ENCODE measurements at places on chromosomes 7 and 10. TPM values are rescaled to one million over a fixed set of nuclear protein-coding genes. Genes with fewer than 3 reads are reported as not detected.
A peak's percentile ranks its signal among the peaks of the same experiment; 100 is the strongest.

CLCN1 gene
- total RNA-seq, result not detected

GCK gene
- total RNA-seq, result not detected

IGFBP3 gene
- total RNA-seq, result 7.2 TPM

DNA sequence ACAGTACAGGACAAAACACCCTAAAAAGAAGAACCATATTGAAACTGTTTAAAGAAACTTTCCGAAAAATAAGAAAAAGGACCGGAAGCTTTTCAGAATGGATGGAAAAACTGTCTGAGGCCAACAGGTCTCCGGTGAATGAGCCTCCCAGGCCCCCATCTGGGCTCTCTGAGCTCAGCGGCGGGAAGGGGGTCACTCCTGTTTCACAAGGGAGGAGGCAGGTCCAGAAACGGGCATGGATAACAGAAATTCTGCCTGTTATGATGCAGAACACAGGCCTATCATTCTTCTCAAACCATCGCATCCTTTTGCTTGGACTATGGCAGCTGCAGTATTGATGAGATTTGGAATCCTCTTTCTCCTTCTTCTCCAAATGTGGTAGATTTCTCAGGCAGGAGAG, 58.9 kb upstream of the SHH start:
- H3K36me3 ChIP-seq, result no peaks in the 10 kb centered on the region
- DNase-seq, result no peak
- H3K4me3 ChIP-seq, result no peak overlapping the region
- peaks cover 55% of the 10 kb centered on the region for H3K27me3 ChIP-seq
- no peak overlapping the region for H3K27ac ChIP-seq

- no peak overlapping the region for H3K4me3 ChIP-seq
- H3K27ac ChIP-seq, result no peak overlapping the region
- no peak for DNase-seq
- H3K4me1 ChIP-seq, result peaks cover 27% of the 10 kb centered on the region
- H3K36me3 ChIP-seq, result no peaks in the 10 kb centered on the region
- no peaks in the 10 kb centered on the region for H3K27me3 ChIP-seq
Measured at GRCh38 chr10:96588616-96589419, 2.0 kb upstream of the TM9SF3 start.

GRCh38 chr7:147861058-147861716, 729.4 kb upstream of the C7orf33 start:
- no peaks in the 10 kb centered on the region for H3K36me3 ChIP-seq
- H3K4me3 ChIP-seq, result no peak overlapping the region
- no peaks in the 10 kb centered on the region for H3K4me1 ChIP-seq
- H3K27ac ChIP-seq, result no peak overlapping the region
- no peaks in the 10 kb centered on the region for H3K27me3 ChIP-seq

DNA sequence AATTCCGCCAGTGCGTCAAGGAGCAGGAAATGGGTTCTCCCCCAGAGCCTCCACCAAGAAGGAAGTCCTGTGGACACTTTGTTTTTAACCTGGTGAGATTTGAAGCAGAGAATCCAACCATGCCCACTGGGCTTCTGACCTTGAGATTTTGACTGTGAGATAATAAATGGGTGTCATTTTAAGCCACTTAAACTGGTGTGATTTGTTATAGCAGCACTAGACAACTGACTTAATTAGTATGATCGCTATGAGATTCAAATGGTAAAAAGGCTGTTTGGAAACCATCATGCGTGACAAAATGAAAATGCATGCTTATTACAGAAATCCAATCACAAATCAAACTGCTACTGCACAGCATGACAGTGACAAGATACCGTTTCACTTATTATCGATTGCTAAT, 98.0 kb downstream of the ADAM12 start:
- H3K4me1 ChIP-seq, result peaks cover 3% of the 10 kb centered on the region
- peaks cover 3% of the 10 kb centered on the region for H3K36me3 ChIP-seq
- no peak overlapping the region for H3K27ac ChIP-seq

DNA sequence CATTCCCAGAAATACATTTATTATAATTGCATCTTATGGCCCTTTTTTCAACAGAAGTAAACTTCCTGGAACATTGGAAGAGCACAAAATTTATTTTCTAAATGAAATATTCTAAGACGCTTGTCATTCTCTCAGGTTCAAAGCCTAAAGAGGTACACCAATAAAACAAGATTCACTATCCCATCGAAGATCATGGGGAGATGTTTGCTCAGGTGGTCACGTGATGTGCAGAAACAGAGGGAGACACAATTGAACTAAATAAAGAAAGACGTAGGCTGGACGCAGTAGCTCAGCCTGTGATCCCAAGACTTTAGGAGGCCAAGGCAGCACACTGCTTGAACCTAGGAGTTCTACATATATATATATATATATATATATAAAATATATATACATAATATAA, 46.0 kb upstream of the TMEM254 start:
- no peak for DNase-seq
- no peak overlapping the region for H3K27ac ChIP-seq
- H3K4me3 ChIP-seq, result no peak overlapping the region

SAMD9L gene
- 24.7 TPM for total RNA-seq

GRCh38 chr10:6986927-6987326, 406.9 kb upstream of the PRKCQ start:
- no peak overlapping the region for H3K4me3 ChIP-seq
- H3K27me3 ChIP-seq, result no peaks in the 10 kb centered on the region
- DNase-seq, result no peak
- no peak overlapping the region for H3K27ac ChIP-seq
- H3K36me3 ChIP-seq, result peaks cover 2% of the 10 kb centered on the region
- H3K4me1 ChIP-seq, result peaks cover 5% of the 10 kb centered on the region

PBLD gene
- total RNA-seq, result 1.9 TPM

ASB15 gene
- total RNA-seq, result not detected

DNA sequence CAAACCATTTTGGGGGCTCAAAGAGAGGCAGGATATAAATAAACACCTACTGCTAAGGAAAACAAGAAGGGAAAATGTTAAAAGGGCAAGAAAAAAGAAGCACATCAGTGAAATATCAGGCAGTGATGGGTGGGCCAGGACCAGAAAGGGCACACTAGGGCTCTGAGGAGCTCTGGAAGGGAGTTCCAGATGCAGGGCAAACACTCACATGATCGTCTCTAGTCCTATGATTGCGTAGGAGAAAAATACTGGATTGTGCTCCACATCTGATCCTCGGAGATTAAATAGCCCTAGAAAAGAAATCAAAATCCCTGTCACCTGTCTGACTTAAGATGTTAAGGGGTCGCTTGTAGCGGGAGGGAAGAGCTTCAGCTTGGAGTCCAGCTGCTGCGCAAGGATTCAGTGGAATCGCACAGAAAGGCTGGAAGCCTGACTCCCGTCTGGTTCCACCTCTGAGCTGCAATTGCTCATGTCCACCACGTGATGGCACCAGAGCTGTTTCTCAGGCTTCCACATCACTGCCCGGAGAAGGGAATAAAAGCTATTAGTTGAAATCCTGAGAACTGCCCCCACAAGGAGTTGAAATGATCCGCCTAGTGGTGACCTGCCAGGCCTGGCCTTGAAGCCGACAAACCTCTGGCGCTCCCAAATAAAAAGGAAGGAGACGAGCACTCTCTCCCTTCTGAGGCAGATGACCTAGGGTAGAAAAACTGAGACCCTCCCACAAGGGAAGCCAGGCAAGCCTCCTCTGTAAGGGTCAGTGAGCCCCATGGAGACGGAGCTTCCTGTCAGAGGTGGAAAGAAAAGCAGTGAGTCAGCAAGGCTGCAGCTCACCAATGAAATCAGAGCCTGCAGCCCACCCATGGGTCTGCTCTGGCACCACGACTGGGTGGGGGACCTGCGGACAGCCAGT, 39.2 kb downstream of the XPNPEP1 start:
- H3K27ac ChIP-seq, result peak overlapping the region; percentile 60
- H3K4me1 ChIP-seq, result peaks cover 25% of the 10 kb centered on the region
- peak; percentile 49 for DNase-seq
- no peaks in the 10 kb centered on the region for H3K27me3 ChIP-seq

GRCh38 chr7:117372073-117372472, 49.2 kb upstream of the WNT2 start:
- H3K4me1 ChIP-seq, result no peaks in the 10 kb centered on the region
- DNase-seq, result no peak
- no peaks in the 10 kb centered on the region for H3K36me3 ChIP-seq
- H3K27ac ChIP-seq, result no peak overlapping the region
- H3K27me3 ChIP-seq, result no peaks in the 10 kb centered on the region
- H3K4me3 ChIP-seq, result no peak overlapping the region

RNF32 gene
- total RNA-seq, result 1.7 TPM

TPK1 gene
- total RNA-seq, result 21.7 TPM

CRYGN gene
- total RNA-seq, result 0.99 TPM

DNA sequence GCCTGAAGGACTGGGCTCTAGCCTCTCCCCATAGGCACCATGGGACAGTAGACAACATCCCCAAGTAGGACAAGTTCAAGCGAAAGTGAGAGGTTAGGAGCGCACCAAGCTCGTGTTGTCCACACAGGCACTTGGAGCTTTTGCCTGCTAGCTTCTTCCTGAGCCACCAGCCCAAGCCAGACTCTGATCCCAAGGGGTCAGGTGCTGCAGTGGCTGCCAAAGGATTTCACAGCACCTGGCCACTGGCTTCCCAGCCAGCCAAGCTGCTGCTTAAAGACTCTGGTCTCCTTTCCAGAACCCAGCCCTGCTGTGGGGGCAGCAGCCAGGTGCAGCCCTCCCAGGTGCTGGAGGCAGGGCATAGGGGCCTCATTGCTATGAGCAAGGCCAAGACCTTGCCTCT, 33.0 kb upstream of the UNC5B start:
- H3K4me3 ChIP-seq, result no peak overlapping the region
- H3K27ac ChIP-seq, result no peak overlapping the region
- no peak for DNase-seq
- peaks cover 11% of the 10 kb centered on the region for H3K4me1 ChIP-seq
- no peaks in the 10 kb centered on the region for H3K36me3 ChIP-seq

DNA sequence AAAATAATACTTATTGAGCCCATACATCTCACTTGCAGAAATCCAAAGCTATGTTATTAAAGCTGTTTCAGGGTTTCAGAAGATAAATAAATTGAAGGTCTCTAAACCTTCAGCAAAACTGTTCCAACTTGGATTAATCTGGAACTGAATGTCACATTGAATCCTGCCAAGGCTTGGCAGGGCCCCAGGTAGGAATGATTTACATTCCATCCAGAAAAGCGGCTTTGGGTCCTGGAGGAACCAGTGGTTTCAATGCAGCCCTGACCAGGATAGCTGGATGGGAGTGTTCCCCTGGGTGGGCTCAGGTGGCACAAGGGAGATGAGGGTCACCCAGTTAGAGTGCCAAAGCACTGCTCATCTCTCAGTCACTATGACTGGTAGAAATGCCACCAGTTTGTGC, 37.0 kb upstream of the TMEM72 start:
- peaks cover 26% of the 10 kb centered on the region for H3K27me3 ChIP-seq
- no peak overlapping the region for H3K27ac ChIP-seq
- peaks cover 3% of the 10 kb centered on the region for H3K36me3 ChIP-seq
- no peak overlapping the region for H3K4me3 ChIP-seq

DNA sequence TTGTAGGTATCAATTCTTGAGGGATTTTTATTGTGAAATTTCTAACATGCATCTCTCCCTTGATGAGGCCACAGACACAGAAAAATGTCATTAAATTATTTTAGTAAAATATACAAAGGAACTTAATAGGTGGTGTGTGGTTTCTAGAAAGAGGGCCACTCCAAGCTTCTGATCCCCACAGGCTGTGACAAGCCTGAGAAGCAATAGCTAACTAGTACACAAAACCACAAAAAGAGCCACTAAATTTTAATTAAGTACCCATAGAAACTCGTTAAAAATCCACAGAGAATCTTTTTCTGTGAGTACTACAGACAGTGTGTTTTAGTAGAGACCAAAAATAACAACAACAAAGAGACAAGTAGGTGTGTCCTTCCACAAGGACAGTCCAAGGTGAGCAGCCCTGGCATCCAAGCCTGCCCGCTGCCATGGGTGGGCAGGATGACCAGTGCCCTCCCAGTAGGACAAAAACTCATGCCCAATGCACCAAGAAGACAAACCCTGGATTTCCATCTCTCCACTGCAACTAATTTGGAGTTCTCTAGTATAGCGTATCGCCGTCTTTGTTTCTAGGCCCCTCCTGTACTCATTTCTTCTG, 81.0 kb downstream of the RNF216 start:
- peak overlapping the region; percentile 86 for H3K4me3 ChIP-seq
- no peak for DNase-seq
- peaks cover 8% of the 10 kb centered on the region for H3K36me3 ChIP-seq
- H3K27ac ChIP-seq, result peak overlapping the region; percentile 99
- H3K27me3 ChIP-seq, result no peaks in the 10 kb centered on the region

GRCh38 chr10:128576943-128577670, 450.9 kb upstream of the MKI67 start:
- no peak for DNase-seq
- H3K36me3 ChIP-seq, result no peaks in the 10 kb centered on the region

DNA sequence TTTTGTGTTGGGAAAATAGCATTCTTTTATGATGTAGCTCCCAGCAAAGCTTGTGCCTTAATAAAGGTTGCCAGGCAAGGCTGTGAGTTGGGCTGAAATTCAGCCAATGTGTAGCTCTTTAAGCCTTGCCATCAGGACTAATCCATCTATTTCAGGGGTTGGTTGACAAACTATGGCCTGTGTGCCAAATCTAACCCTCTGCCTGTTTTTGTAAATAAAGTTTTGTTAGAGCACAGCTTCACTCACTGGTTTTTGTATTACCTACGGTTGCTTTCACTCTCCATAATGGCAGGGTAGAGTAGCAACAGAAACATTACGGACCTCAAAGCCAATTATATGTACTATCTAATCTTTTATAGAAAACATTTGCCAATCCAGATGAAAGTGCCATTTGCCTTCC, 638.1 kb upstream of the POT1 start:
- no peaks in the 10 kb centered on the region for H3K27me3 ChIP-seq
- no peak for DNase-seq
- no peak overlapping the region for H3K27ac ChIP-seq

CCDC186 gene
- total RNA-seq, result 47.6 TPM

DNA sequence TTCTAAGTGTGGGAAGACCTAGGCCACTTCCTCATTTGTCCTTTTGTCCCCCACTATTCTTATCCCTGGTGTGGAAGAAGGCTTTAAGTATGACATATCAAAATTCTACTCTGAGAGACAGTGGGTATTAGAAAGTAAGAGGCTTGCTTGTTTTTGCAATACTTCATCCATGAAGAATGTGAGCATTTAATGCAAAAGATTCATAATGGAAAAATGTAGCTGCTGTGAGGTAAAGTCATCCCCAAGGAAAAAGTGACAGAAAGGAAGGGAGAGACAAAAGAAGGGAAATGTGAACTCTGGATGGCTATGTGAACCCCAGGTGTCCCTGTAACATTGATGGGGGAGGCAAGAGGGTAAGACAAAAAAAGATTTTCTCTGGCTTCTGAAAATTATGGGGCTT, 607.5 kb downstream of the SORCS1 start:
- no peaks in the 10 kb centered on the region for H3K36me3 ChIP-seq
- no peak for DNase-seq
- H3K4me3 ChIP-seq, result no peak overlapping the region
- no peak overlapping the region for H3K27ac ChIP-seq
- no peaks in the 10 kb centered on the region for H3K27me3 ChIP-seq
- H3K4me1 ChIP-seq, result no peaks in the 10 kb centered on the region

NODAL gene
- not detected for total RNA-seq

LRCH4 gene
- total RNA-seq, result 284 TPM
